ENCODE measurements at places on chromosomes 2 and 18.
A peak's percentile ranks its signal among the peaks of the same experiment; 100 is the strongest.

DNA sequence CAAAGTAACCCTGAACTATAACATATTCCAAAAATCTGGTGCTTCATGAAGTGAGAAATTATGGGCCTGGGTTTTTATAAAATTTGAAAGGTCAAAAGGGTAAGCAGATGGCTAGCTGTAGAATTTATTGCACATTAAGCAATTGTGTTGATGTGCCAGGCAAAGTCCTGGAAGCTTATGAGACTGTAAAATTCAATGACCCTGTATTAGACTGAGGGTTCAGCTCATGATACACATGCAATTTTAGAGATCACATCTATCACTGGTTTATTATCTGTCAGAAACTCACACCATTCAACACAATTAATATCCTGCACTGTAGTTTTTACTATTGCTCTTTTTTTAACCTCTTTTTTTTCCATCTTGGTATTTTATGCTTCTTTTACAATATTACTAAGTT, 1162.6 kb upstream of the SLC39A10 start:
- no peak for DNase-seq

DNA sequence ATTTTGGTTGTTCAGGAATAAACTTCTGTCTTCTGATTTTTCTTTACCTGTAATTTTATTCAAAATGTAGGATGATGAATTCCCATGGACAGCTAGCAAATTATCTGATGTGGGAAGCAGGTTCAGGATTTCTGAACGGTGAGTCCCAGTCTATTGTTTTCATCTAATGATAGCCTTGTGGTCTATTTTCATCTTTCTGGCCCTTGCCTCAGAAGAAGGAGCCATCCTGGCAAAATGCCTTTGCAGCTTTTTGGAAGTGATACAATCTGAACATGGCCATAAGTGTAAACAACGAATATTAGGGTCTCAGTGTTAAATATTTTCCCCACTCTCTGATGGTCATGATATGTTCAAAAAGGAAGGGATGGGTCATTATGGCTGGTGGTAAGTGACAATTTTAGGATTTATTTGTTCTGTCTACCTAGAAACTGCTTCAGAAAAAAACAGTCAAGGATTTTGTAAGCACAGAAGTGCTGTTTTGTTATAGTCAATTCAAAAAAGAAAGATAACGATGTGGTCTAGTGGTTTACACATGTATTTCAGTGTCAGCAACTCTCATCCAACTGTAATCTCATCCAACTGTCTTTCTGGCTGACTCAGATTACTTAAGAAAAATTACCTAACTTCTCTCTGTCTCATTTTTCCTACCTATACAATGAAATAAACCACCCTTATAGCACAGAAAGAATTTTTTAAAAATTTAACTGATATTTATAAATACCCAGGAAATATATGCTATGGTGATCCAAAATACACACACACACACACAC, 272.6 kb upstream of the ERBB4 start:
- DNase-seq: no peak

GRCh38 chr2:164495491-164496223, 125.6 kb downstream of the GRB14 start:
- no peak for DNase-seq

DNA sequence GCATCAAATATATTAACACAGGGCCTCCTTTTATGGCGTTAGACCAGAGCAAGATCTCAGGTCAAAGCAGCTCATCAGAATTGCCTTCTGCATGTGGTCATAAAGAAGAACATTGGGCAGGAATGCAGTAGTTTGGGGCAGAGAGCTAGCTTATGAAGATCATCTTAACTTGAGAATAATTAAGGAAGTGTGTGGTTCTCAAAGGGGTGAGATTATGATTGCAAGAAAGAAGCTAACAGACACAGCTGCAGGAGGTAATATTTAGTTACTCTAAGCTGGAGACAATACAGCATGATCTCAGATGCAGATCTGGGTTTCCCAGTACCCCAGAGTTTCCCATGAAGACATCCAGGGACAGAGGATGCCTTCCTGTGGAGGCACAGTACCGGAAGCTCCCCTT, 91.6 kb downstream of the TTC27 start:
- DNase-seq: no peak

DNA sequence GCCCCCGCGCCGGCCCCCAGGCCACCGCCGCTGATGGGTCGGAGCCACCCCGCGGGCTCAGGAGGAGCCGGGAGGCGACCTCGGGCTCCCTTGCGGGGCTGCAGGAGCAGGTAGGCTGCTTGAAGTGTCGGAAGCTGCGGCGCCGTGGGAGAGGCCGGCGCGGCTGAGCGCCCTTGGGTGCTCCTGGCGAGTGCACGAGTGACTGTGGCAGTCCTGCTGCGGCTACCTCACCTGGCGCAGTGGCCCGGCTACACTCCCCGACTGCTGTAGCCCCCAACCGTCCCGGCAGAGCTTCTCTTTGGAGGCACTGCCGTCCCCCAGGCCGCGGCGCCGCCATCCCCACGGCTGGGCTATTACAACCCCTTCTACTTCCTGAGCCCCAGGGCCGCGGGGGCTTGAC, 10.0 kb upstream of the LYPD6 start:
- DNase-seq: no peak

DNA sequence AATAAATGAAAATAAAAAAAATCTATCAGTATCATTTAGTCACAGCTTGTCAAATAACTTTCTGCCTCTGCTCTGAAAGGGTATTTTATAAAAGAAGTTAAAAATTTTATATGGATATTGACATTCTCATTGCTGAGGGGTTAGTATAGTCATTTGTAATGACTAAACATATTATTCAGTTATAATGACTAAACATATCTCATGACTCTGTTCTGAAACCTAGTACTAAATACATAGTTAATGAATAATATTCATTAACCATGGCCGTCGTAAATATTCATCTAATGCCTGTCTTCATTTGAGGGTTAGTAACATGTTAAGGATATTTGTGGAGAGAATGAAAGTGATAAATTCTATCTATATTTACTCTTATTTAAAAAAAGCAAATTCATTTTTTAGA, 69.1 kb upstream of the MAP4K3 start:
- no peak for DNase-seq

- DNase-seq: no peak
Measured at GRCh38 chr2:173033084-173033483, 42.6 kb upstream of the MAP3K20 start.

DNA sequence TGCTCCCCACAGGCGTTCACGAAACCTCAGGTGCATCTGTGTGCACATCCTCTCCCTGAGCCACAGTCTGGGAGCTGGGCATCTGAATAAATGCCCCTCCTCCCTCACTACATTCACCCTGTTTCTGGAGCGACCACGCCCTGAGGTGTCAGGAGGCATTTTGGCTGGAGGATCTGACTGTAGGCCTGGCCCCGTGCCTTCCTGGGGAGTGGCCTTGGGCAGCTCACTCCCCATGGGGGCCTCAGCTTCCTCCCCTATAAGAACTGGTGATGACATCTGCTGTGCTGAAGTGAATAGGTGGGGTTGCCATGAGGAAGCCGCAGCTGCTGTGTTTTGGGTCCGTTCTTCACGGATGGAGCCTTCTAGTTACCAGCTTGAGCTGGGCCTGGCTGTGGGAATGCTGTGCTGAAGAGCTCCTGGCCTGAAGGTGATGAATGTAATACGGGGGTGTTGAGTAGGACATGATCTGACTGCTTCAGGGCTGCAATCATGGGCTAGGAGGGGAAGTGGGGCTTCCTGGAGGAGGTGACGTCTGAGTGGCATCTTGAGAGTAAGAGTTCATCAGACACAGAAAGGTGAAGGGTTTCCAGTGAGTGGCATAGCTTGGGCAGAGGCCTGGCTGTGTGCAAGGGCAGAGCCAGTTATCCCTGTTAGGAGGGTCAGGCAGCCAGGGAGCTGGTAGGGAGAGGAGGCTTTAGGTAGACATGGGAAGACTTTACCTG, 58.2 kb downstream of the GLI2 start:
- no peak for DNase-seq

DNA sequence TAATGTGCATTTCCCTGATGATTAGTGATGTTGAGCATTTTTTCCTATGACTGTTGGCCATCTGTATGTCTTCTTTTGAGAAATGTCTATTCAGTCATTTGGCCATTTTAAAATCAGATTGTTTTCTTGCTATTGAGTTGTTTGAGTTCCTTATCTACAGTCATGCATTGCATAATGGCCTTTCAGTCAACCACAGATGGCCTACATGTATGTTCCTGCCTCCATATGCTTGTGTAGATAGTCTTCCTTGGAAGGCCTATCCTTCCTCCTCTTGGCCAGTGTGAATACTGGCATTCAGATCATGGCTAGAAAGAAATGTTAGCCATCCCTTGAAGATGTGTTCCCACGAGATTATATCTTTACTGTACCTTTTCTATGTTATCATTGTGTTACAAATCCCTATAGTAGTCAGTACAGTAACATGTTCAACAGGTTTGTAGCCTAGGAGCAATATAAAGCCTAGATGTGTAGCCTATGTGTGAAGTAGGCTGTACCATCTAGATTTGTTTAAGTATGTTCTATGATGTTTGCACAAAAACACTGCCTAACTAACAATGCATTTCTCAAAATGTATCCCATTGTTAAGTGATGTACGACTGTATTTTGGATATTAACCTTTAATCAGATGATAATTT, 65.6 kb upstream of the CD302 start:
- no peak for DNase-seq

- no peak for DNase-seq
Measured at GRCh38 chr2:26618611-26619010, 22.6 kb downstream of the CIB4 start.

GRCh38 chr2:16852651-16853050, 187.0 kb upstream of the CYRIA start:
- no peak for DNase-seq

DNA sequence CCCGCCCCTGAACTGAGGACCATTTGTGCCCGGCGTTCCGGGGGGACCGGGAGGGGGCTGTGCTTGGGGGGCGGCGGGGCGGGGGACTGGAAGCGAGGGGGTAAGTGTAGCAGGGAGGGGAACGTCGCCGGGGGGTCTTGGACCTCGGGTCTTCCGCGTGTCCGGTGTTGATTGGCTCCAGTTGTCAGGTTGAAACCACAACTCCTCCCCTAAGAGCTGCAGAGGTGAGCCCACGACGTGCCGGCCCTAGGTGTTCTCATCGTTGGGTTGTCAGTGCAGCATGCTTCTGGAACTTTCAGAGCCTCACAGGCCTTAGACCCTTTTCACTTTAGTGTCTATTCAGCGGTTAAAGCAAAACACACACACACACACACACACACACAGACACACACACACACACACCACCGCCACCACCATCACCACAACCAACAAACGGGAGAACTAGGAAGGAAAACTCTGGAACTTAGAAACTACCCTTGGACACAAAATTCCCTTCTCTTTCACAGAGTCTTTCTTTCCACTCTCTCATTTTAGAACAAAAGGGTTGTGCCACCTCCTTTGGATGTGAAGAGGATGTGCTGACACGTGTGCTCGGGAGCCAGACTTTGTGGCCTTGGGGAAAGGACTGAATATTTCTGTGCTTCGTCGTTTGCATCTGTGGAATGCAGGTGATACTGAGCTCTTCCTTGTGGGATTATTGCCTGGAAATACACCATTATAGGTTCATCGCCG, 6.7 kb upstream of the DLX2 start:
- no peak for DNase-seq

DNA sequence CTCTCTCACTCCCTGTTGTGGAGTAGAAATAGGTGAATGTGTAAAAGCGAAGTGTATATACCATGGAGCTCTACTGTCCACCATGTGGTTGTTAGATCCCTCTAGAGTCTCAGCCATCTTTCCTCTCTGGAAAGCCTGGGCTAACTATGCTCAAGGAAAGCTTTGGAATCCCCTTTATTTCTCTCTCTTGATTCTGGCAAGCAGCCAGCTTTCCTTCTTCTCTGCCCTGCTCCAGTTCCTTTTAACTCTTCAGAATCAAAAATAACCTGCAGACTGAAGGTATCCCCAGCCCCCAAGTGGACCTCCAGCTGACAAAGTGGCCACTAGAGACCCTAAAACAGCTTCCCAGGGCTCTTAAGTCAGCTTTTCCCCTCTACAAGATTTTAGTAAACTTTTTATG, 381.9 kb downstream of the PLCL1 start:
- DNase-seq: no peak

GRCh38 chr2:165877565-165878550, 75.7 kb downstream of the TTC21B start:
- DNase-seq: peak; percentile 30

DNA sequence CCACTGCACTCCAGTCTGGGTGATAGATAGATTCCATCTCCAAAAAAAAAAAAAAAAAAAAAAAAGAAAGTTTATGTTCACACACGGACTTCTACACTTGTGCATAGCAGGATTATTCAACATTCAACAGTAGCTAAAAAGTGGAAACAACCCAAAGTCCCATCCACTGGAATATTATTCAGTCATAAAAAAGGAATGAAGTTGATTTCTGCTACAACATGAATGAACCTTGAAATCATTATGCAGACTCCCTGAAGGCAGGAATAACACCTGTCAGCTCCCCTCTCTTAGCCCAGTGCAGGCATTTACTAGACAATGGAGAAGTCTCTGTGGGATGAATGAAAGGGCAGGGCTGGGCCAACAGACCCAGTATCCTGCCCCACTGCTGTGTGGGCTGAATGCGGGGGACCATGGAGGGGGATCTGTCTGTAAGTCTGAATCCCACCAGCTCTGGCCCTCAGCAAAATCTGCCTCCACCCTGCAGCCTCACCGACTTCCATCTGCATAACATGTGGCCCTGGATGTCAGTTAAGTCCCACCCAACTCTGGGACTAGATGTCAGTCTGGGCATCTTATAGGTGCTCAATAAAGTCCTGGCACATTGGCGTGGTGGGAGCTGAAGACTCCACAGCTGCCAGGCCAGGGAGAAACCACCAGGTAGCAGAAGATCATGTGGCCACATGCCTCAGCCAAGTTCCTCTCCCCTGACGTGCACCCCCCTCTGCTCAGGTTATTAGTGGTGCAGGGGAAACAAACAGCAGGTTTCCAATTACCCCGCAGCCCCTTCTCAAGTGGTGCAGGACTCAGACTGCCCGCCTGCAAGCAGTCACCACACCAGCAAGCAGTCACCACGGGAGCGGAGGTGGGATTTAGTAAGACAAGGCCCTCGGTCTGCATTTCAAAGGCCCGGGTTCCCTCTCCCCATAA, 8.9 kb downstream of the ZFP36L2 start:
- no peak for DNase-seq

DNA sequence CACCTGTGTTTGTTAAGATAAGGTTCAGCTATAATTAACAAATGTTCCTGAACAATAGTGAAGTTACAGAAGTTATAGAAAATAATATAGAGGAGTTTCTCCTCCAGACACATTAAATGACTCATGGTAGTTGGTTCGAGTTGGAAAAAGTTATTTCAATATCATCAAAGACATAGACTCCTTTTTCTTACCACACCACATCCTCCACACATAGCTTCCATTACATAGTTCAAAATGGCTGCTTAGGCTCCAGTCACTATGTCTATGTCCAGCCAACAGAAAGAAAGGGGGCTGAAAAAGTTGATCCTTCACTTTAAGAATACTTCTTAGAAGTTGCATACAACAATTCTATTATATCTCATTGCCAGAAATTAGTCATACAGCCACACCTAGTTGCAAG, 50.7 kb downstream of the DYNAP start:
- no peak for DNase-seq

Data from GM12878 (cell line).